ENCODE measurements at places on chromosomes 7 and 10.

- DNase-seq: no peak
Measured at GRCh38 chr7:32289651-32290414, 200.3 kb downstream of the LSM5 start.

DNA sequence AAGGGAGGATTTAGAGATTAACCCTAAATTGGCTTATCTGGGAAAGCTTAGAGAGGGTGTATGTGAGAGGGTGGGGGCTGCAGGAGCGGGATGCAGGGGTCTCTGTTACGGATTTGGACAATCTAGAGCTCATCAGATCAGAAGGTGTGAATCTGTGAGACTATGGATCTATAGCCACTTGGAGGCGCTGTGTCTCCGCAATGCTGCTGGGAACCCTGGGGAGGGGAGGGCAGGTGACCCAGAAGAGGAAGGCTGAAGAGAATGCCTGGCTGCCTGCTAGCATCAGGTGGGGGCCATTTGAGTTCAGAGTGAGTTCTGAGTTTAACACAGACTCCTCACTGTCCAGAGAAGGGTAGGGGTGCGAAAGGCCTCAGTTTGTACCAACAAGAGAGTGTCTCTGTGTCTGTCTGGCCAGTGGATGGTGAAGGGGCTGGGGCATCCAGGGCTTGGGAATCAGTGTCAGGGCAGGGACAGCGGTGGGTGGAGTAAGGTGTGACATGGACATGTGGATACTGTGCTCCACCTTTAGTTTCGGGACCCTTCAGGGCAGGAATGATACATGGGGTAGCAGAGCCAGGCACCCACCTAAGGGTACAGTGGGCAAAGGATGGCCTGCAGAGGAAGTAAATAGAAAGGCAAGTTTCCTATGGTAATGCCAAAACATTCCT lies 187.3 kb upstream of the PRSS58 start:
- DNase-seq: no peak

- no peak for DNase-seq
Measured at GRCh38 chr7:120833546-120833945, 24.4 kb downstream of the TSPAN12 start.

- DNase-seq: no peak
Measured at GRCh38 chr10:3647074-3647473, 137.9 kb downstream of the KLF6 start.

GRCh38 chr10:131936736-131937135 lies 35.9 kb downstream of the PPP2R2D start:
- no peak for DNase-seq

DNA sequence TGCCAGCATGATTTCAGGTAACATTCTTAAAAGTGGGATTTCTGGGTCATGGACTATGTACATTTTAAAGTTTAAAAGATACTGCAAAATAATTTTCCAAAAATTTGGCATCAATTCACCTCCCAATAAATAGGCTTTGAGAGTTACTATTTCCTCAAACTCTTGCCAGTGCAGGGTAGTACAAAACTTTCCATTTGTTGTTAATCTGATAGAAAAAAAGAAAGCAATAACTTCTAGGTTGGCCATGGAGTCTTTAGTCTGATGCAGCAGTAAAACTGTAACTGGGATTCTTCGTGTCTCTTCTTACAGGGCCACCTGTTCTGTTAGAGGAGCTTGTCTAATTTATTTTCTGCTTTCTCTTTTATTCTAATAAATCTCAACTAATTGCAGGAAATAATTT lies 241.1 kb downstream of the MAGI2 start:
- DNase-seq: no peak
